Panc1 (cell line): ENCODE measurements at places on chromosomes 5 and 9.

DNA sequence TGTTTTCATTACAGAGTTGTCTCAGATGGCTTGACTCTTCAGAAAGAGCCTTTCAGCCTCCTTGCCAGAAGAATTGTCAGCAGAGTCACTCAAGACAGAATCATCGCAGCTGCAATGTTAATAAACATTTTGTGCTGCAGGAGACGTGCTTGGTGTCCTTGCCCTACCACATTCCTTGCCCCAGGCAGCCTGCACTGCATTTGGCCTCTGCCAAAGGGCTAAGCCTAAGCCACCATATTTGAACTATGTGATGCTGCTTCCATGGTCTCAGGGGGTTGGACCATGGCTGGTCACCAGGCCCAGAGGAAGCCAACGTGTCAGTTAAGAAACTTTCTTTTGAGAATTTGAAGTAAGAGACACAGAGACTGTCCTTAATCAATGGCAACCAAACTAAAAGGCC, 145.4 kb downstream of the ACTL7B start:
- DNase-seq, result no peak

GRCh38 chr9:21015129-21015815, 16.2 kb downstream of the HACD4 start:
- no peak for DNase-seq

- peak; percentile 67 for DNase-seq
These were observed 66.9 kb upstream of the DNAH5 start for GRCh38 chr5:14011089-14012020.

DNA sequence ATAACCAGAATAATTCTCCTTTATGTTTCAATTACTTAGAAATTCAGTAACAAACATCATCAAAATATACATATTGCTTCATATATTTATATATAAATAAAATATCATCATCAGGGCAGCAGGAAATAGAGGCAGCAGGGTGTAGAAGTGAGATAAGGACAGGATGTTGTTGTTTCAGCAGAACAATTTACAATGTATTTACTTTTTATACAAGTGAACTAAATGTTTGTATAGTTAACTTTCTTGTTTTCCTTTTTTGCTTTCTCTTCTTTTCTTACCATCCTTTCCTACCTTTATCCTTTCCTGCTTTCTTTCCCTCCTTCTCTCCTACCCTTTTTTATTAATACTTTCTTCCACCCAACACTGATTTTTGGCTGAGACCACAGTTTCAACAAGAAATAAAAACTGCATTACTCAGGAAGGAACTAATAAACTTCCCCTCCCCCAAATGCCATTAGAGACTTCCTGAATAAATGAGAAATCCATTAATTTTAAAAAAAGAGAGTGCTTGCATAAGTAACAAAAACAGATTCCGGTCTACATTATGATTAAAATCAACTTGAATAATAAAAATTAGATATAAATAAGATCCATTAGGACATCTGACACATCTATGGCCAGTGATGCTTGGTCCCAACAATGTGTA, 159.8 kb upstream of the ACOT12 start:
- no peak for DNase-seq

DNA sequence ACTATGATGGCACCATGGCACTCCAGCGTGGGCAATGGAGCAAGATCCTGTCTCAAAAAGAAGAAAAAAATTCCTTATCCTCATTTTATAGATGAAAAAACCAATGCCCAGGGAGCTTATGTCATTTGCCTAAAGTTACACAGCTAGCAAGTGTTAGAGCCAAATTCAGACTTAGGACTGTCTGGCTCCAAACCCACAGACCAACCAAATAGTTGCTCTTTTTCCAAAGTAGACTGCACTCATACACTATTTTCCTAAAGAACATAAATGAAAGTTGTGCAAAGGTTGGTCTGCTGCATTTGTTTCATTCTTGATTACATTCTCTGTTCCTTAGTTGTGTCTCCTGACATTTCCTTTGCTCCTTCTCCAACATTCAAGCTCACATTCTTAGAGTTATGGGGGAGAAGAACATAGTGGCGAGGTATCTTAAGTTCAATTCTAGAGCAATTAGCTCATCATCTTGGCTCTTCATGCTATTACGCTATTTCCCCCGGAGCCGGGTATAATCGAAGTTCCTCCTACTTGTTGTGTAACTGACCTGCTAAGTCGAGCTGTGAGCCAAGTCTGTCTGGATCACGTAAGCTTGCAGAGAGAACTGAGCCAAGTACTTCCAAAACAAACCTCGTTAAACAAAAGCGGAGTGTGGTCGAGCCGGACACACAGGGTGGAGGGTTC, 138.3 kb downstream of the RFK start:
- DNase-seq, result no peak

- no peak for DNase-seq
These were observed 156.4 kb downstream of the RORB start for GRCh38 chr9:74653410-74654080.

- DNase-seq, result no peak
These were observed 600.7 kb upstream of the SGCD start for GRCh38 chr5:155726267-155726666.

DNA sequence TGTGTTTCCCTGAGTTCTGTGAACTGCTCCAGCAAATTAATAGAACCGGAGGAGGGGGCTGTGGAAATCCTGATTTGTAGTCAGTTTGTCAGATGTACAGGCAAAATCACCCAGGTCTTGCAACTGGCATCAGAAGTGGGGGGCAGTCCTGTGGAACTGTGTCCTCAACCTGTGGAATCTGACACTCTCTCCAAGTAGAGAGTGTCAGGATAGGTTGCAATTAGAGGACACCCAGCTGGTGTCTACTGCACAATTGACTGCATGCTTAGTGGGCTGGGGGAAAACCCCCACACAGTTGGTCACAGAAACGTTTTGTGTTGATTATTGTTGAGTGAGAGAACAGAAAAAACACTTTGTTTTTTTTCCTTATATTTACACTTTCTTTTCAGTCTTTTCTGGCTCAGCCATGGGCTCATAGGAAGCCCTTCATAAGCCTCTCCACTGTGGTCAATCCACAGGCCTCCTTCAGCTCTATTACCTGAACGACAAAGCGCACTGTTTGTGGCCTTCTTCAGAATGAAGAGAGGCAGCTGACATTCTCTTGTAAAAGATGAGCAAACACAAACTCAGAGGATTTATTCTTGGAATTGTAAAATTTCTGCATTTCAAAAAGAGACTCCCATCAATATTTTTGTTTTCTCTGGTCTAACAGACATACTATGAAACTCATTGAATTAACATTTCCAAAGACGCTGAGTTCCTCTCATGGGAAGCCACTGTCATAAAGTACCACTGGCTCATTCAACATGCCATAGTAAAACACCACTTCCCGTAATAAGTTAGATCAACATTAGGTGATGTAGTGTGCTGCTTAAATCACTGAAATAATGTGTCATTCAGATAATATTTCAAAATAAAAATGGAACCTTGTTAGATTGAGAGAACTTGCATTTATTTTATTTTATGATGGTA, 348.9 kb upstream of the RFX3 start:
- DNase-seq, result no peak

- no peak for DNase-seq
These were observed 11.8 kb upstream of the MRNIP start for GRCh38 chr5:179870403-179870903.

DNA sequence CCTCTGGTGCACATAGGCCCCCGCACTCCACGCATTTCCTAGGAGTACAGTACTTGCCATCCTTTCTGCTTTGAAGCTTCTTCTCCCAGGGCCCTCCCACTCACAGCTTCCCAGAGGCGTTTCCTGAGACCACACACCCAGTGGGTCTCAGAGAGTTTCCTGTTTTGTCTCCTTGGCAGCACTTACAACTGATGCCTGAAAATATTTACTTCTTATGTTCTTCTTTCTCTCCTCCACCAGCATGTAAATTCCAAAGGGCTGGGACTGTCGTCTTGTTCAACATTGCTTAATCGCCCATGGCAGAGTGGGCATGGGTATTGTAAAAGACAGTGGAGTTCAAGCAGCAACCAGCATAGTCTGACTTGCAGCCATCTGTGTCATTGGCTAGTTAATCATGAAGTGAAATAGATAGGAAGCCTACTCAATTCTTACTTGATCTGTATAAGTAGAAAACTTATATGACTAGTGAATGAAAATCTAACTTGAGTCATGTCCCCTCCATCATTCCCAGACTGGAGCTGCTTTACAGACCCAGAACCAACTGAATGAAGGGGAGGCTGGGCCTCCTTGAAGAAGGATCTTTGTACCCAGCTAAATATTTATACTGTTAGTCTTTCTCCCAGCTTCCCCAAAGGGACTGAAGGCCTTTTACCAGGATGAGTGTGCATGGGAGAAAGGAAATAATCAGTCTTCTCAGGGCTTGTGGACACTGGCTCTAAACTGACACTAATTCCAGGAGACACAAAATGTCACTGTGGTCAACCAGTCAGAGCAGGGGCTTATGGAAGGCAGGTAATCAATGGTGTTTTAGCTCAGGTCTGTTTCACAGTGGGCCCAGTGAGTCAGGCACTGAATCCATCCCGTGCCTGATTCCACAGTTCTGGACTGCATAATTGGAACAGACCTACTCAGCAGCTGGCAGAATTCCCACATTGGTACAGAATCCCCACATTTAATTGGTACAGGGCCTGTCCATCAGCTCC, 116.4 kb downstream of the SV2C start:
- no peak for DNase-seq

GRCh38 chr5:37799865-37800421, 39.9 kb downstream of the GDNF start:
- DNase-seq, result no peak

DNA sequence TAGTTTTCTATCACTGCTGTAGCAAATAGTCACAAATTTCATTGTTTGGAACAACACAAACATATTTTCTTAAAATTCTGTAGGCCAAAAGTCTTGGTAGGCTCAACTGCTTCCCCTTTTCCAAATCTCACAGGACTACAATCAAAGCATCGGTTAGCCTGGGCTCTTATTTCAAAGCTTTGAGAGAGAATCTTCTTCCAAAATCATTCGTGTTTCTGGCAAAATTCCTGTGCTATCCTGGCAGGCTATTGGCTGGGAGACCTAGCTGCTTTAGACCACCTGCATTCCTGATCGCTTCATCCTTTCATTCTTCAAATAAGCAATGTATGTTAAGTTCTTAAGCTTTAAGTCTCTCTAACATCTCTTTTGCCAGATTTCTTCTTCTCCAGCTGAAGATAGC, 629.8 kb upstream of the CDH18 start:
- DNase-seq, result no peak

DNA sequence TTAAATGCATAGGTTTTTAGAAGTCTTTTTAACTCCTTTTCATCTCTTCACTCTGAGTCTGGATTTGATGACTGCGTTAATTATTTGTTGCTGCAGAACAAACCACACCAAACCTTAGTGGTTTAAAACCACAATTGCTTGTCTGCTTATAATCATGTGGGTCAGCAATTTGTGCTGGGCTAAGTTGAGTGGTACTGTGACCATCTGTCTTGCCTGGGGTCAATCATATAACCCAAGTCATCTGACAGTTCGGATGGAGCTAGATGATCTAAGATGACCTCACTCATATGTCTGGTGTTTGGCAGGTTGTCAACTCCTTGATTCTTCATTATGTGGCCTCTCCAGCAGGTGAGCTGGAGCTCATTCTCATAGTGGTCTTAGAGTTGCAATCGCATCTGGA, 219.1 kb upstream of the ELAVL2 start:
- DNase-seq, result no peak

- no peak for DNase-seq
These were observed 63.0 kb upstream of the GNA14 start for GRCh38 chr9:77710965-77711648.

DNA sequence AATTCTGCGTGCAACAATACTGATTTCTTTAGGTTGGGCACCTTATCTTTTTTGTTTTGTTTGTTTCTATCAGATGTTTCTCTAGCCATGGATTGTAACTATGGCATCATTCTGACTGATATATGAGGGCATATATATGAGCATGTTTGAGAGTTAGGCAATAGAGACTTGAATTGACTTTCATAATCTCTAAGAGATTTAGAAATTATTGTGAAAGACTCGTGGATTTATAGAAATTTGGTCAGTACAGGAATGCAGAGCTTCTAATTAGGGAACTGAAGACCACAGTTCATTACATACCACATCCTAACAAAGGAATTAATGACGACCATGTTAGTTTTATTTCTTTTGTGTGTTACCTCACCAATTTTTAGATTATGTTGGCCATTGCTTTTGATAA, 546.0 kb upstream of the GRAMD2B start:
- DNase-seq, result no peak

DNA sequence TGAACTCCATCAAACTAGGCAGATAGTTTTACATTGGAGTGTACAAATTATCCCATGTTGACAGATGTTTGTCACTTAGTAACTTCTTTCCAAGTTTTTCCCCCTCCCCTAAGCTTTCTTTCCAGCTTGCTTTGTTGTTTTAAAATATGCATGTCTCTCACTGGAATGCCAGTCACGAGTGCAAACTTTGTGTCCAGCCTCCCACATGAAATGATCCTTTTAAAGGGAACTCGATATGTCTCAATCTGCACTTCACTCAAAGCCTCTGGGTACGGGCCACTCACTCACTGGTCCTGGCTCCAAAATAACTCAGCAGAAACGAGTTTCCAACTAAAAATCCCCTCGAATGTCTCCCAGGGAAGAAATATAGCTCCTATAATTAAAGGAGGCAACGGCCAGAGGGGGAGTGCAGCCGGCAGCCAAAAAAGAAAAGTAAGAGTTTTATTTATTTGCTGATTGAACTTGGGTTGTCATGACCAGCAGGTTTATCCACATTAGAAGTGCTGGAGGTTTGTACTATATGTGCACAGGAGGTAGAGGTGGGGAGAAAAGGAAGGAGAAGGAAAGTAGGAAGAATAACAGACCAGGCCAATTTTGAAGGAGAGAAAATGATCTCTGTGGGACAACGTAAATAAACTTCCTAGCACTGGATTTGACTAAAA, 17.5 kb downstream of the NR2F1 start:
- DNase-seq, result no peak

- DNase-seq, result no peak
These were observed 340.4 kb upstream of the RGMB start for GRCh38 chr5:98433022-98433421.

DNA sequence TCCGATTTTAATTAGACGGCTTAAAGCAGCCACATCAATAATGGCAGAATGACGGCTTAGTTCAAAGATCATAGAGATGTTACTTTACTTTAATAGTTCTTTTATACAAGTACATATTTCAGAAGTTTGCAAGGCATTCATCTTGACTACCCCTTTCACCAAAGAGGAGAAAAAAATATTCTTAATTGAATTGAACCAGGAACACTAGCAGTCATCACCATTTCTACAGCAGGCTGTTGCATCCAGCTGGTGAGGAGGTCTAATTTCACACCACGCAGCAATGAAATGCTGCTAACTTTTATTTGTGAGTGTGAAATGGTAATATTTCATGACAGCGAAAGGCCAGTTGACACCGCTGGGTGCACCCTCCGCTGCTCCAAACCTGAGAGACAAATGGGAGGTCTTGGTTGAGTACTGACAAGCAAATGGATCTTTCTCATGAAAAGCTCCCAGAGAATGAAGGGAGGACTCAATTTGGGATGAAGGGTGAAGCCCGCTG, 322.2 kb downstream of the GLIS3 start:
- DNase-seq, result no peak

- DNase-seq, result no peak
These were observed at the start of gene IDNK for GRCh38 chr9:83622939-83623678. IDNK (plus strand) TSS chr9:83623143; CDS start chr9:83623172, 29 bp downstream.
